ENCODE measurements at places on chromosomes 7 and 10.

DNA sequence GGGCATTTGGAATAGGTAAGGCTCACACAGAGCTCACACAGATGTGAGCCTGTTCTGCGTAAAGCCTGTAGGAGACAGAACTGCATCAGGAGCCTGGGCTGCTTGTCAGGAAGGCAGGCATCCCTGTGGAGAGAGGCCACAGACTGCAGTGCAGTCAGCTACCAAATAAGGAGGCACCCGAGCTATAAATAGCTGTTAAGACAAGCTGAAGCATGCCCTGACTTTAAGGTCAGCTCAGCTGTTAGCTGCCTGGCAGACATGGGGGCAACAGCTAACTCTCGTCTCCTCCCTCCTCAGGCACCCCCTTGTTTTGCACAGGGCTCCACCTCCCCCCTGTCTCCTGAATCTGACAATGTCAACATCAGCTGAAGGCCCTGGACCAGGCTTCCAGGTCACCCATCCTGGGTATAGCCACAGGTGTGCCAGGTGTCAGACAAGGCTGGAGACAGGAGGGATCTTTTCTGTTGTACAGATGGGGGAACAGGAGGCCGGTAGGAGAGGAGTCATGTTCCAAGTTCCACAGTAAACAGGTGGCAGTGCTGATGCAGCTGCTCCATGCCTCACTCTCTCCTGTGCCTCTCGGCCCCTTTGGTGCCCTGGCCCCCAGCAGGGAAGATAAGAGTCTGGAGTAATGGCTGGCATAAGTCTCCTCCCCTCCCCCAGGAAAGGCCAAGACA, 27.6 kb upstream of the MKRN1 start:
- no peak for DNase-seq

DNA sequence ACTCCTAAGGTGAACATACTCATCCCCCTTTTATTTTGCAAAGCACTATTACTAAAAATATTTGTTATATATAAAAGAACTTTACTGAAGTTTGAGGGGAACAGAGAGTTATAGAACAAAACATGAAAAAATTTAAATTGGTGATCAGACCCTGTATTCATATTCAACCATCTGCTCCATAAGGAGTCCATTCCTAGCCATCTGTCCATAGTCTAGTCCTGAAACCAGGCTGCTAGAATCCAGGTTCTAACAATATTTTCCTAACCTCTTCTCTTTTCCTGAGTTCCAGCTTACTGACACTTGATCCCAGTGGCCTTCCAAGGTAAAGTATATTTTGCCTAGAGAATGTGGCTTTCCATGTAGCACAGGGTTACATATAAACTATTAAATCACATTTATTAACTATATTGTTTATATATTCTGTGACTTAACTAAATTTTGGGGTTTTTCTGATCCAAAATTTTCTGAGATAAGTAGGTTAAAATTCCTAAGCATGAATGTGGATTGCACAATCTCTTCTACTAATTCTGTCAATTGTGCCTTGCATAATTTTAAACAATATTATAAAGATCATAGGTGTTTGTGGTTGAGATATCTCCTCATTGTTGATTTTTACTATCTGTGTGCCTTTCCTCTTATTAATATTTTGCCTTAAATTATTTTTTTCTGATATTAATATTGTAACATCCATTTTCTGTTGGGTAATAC, 137.6 kb upstream of the MAGI2 start:
- no peak for DNase-seq

- no peak for DNase-seq
Measured at GRCh38 chr10:123678376-123678775, 12.2 kb downstream of the GPR26 start.

DNA sequence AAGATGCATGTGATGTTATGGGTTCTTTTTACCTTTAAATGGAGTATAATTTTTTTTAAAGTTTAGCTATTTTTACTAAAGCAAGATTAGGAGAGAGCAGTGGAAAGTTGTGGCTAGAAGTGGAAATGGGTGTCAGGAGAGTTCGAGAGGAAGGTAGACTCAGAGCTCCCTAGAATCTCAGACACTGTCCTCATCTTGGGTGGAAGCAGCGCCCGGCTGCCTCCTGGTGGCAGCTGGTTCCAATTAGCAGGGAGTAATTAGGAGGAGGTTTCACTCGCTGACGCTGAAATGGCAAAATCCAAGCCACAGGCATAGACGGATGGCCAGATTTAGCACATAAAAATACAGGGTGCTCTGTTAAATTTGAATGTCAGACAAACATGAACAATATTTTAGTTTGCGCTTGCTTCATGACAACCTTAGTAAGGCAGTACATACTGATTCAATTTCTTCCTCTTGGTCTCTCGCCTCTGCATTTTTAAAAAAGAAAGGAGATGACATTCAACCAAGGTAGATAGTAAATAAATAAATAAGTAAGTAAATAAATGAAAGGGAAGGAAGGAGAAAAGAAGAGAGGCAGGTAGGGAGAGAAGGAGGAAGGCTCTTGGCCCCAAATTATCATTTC, 58.5 kb downstream of the LGI1 start:
- DNase-seq = no peak
